NK-92 treated with Interleukin-12 subunit alpha and Interleukin-12 subunit beta, amount 100 ng/mL, for 24 hours (cell line): ENCODE measurements at places on chromosomes 6 and 20.
A peak's percentile ranks its signal among the peaks of the same experiment; 100 is the strongest.

DNA sequence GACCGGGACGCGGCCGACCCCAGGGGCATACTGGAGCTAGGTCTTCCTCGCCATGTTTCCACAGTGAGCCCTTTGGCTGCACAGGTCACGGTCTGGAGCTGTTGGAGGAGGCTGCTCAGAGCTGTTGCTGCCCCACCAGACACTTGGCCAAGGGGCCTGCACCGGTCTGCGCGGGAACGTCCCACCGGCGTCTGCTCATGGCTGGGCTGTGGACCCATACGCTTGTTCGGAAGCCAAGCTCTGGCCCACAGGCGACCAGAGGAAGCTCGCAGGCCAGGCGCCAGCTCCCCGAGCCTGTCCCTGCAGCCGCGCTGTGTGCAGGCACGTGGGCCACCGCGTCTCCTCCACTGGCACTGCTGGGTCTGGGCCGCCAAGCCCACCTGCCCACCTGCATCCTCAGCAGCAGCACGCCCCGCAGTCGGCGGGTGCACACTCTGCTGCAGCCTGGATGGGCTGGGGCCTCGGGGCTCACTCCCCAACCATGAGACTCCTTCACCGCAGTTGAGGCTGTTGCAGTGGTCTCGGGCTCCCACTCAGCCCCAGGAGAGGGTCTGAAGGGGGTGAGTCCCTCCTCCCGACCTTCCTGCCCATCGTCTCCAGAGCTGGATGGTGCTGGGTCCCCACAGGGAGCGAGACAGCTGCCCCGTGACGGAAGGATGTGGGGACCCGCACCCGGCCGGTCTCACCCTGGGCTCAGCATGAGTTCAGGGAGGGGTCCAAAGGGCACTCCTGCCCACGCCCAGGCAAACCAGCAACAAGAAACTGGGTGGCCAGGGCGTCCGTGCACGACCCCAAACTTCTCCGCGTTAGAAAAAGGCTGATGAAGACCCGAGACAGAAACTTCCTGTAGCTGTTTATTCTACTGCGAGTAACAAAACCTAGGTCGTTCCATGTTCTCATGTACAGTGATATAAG lies 15.5 kb upstream of the TCFL5 start:
- no peak for DNase-seq

GRCh38 chr6:73695619-73696421 lies at the start of gene CD109:
Gene CD109 (plus strand): TSS chr6:73696203. CDS start chr6:73696216, 13 bp downstream.
- DNase-seq, result no peak

DNA sequence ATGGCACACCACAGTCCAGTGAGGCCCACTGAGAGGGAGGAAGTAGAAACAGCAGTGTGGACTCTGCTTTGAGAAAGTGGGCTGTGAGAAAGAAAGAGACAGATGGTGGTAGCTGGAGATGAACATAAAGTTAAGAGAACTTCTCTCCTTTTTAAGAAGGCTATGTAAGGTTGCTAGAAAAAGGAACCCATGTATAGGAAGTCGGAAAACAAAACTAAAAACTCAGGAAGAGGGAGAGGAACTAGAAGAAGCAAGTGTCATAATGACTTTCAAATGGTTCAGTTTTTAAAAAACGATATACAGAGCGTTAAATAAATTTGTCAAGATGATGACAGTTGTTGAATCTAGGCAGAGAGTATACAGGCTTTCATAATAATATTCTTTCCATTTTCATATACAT lies 25.4 kb upstream of the GMNN start:
- no peak for DNase-seq

DNA sequence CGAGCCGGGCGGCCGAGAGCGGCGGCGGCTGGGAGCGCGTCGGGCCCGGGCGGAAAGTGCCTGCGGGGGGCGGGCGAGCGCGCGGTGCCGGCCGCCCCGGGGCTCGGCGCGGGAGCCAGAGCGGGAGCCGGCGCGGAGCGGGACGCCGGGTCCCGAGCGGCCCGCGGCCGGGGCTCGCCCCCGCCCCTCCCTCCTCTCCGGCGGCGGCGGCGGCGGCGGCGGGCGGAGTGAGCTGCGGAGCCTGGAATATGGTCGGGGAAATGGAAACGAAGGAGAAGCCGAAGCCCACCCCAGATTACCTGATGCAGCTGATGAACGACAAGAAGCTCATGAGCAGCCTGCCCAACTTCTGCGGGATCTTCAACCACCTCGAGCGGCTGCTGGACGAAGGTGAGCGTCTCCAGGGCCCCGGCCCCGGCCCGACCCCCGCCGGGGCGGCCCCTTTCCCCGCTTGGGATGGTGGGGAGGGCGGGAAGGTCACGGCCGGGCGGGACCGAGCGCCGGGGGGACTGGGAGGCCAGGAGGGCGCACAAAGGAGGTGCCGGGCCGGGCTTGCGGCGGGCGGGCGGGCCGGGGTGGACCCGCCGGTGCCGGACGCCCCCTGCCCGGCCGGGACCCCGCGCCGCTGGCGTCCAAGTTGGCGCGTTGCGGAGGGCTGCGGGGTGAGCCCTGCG lies 565 bp downstream of the QKI start:
- DNase-seq, result peak; percentile 24

- no peak for DNase-seq
These were observed 125.9 kb upstream of the ESR1 start for GRCh38 chr6:151681433-151682059.

- peak; percentile 6 for DNase-seq
These were observed 3.5 kb downstream of the NUP153 start for GRCh38 chr6:17703256-17703694.

- DNase-seq, result no peak
These were observed 18.9 kb upstream of the CALHM5 start for GRCh38 chr6:116492331-116493067.

GRCh38 chr6:148565930-148566663 lies 180.7 kb upstream of the UST start:
- peak; percentile 59 for DNase-seq
